ENCODE measurements at places on chromosomes 3 and 15.

GRCh38 chr15:74723754-74724334 lies 1.5 kb downstream of the CYP1A1 start:
- peak; percentile 84 for DNase-seq

DNA sequence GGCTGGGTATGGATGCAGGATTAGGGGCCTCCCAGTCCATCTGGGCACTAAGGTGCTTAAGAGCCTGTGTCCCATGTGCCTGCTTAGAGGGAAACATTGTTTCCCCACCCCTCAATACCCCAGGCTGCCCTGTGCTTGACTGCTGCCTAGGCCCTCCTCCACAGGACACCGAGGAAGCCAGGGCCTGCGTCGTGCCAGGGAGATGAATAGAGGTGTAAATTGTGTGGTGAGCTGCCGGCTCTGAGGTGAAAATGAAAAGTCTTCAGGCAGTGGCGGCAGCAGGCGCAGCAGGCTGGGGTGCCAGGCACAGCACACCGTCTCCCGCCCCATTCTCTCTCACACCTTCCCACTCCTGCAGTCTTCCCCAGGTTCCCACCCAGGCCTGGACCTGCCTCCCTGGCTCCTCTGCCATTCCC lies 13.9 kb upstream of the GRM2 start:
- DNase-seq, result no peak

GRCh38 chr3:152870027-152870426 lies 35.1 kb downstream of the P2RY1 start:
- DNase-seq, result peak; percentile 7

GRCh38 chr3:27561576-27561975 lies 77.4 kb upstream of the SLC4A7 start:
- no peak for DNase-seq

GRCh38 chr3:40851836-40852235 lies 327.1 kb downstream of the ZNF621 start:
- no peak for DNase-seq

GRCh38 chr3:43996379-43997301 lies 245.0 kb upstream of the TOPAZ1 start:
- DNase-seq, result no peak

DNA sequence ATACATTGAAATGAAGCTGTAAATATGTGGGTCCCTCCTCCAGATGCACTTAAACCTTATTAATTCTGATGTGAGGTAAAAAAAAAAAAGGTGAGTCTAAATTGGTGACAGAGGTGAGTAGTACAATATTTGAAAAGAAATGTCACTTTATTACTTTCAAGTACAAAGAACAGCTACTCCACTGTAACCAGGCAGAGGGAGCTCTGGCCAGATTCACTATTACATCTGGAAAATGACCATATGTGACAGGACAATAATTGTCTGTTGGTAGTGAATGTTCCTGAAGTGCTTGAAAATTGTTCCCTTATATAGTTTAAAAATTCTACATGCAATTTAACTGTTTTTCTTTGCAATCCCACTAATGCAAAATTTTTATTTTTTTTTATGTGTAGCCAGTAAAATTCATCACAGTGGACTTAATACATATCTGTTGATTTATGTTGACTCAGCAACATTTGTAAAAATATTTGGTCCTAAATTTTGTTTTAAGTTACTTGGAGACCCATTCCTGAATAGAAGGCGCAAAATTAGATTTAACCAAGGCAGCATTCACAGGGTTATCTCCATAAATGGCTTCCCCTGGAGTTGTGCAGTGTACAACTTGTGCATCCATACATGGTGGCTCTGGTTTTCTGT lies 231.9 kb upstream of the TBC1D5 start:
- DNase-seq, result peak; percentile 4

DNA sequence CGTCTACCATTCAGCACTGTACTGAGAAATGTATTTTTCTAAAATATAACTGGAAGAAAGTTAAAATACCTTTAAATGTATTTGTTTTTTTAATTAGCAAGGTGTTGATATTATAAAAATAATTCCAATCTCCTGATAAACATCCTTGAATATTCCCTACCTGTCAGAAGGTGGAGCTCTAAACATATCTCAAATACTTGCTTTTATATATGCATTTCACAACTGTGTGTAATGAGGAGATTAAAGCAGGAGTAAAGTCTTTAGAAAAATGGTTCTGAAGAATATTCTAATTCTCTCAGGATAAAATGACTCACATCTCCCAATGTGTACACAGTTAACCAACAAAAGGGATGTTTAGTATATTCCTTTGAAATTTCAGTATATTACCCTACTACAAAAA lies 422.7 kb downstream of the PLCL2 start:
- no peak for DNase-seq

DNA sequence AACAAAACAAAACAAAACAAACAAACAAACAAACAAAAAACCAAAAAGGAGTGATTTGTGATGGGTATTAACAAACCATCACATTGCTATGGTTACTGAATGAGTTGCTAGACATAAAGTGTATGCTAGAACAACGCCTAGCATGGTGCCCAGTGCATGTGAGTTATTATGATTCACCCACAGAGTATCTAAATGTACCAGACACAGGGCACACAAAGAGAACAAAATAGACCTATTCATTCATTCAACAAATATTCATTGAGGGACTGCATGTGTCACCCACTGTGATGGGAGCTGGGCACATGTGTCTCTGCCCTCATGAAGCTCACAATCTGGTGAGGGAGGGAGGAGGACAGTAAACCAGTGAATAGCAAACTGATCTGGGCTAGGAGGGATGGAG lies 11.6 kb upstream of the ACAN start:
- no peak for DNase-seq

Measured in muscle of leg (tissue), 16 donors.